NT2/D1 (cell line): ENCODE measurements at places on chromosomes 4 and X.

DNA sequence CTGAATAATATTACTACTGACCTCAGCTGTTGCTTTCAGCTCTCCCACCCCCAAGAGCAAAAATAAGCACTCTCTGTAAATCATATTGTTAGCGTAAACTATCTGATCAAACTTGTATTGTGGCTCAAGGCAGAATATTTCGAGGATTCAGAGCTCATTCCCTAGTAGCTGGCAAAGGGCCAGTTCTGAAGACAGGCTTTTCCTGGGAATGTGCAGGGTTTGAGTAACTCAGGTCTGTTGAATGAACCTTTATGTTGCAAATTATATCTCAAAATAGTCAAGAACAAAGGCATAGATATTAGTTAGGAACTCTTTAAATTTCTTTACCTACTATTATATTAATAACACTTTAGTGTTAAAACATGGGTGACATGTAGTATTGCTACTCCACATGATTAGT lies 454.9 kb downstream of the CCSER1 start:
- no peak for DNase-seq

DNA sequence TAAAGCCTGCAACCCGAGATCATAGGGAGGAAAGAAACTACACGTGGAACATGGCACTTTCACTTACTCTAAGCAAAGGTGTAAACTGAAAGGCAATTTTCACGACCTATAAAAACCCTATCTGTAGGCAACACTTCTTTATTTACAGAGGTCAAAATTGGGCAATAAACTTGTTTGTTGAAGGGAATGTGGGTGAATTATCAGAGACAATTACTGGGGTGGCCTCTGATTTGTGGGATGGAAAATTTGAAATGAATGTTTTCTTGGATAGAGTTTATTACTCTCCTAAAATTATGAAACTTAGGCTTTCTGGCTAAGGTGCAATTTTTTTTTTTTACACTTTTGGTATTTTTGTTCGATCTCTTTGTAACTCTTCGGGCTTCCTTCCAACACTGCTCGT lies 734.1 kb upstream of the TENM3 start:
- no peak for DNase-seq

- no peak for DNase-seq
These were observed 879.2 kb upstream of the INTU start for GRCh38 chr4:126753592-126753991.

GRCh38 chr4:73984736-73985527 lies 3.1 kb downstream of the PPBP start:
- peak; percentile 38 for DNase-seq

DNA sequence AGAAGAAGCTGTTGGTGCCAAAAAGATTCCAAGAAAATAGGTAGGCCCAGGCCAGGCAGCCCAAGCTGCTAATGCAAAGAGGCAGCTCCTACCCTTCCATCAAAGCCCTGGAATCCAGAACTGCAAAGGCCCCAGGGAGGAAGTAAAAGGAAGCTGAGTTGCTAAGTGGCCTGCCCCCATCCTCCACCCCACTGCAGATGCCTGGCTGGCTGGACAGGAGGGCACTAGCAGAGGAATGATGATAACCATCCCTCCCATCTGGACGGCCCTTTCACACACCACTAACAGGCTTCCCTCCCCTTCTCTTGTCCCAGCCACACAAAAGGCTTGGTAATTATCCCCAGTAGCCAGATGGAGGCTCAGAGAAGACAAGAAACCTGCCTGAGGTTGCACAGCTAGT lies 32.4 kb upstream of the PJA1 start:
- DNase-seq = no peak

DNA sequence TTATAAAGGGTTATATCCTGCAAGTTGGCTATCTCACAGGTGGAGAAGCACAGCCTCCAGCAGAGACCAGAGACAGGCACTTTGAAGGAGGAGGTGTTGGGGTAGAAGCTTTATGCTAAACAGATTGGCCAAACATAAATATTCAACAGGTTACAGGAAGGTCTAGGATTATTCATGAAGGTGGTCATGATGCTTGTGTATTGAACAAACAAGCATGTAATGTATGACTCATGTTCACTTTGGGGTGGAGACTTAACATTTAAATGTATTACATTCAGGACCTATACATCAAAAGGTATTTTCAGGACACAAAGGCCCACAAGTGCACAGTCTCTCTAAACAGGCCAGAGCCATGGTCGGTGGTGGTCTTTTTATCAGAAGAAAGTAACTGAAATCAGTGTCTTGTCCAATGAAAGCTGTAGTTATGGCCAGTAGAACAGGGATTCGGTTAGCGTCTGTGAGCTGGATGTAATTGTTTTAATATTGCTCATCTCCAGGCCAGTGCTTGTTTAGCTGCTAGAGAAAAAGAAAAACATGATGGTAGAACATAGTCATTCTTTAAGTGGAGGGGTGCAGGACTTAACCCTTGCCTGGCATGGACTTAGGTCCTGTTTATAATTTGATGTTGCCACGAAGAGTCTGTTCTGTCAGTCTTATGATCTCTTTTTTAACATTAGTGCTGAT lies 555.2 kb upstream of the PCDH10 start:
- no peak for DNase-seq

- no peak for DNase-seq
These were observed 74.8 kb downstream of the SLIT2 start for GRCh38 chr4:20326460-20326859.

DNA sequence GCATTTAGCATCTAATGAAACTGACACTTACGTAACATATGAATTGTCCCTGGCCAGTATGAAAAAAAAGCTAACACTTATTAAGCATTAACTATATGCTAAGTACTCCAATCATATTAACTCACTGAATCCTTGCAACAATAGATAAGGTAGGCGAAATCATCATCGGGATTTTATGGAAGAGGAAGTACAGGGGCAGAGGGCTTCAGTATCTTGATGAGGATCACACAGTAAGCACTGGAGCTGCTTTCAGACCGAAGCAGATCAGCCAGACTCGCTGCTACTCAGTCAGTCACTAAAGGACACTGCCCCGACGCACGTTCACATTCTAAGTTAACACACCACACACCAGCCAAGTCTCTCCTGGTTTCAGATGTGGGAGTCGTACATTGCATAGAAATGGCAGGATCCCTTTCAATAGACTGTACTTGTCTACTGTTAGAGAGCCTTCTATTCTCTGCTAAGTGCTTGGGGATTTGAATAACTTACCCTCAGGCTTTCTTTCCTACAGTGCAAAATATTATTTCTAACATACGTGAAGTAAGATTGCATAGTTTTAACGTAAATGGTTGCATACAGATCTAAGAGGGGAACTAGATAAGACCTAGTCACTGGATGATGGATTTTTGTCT lies 540.2 kb upstream of the TENM3 start:
- no peak for DNase-seq

- DNase-seq = no peak
These were observed 149.7 kb upstream of the MSX1 start for GRCh38 chr4:4709736-4710135.

DNA sequence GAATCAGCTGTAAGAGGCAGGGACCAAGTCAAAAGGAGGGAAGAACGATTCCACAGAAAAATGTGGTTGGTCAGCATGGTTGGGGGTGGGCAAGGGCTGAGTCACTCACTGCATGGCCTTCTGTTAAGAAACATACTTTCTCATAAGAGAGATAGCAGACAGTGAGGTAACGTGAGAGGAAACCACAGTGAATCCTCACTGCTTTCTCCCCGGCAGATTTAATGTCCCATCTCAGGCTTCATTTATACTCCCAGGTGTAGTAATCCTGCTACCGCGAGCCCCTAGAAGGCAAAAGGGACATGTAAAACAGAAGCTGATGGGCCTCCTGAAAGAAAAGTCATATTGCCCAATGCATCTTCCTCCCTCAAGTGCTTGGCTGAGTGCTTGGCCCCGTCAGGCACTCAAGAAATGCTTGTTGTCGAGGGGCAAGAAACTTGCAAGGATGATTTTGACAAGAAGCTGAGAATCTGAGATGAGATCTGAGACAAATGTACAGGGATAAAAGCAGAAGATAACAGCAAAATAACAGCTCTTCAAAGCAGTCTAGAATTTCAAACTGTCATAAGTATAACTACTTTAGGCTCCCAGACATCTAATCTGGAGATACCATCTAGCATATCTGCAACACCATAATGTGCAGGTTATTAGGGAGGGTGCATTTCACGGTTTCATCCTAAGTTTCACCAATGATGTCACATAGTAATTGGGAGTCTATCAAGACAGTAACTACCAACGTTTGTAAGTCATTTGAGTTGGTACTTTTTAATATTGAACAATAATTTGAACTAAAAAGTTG lies 40.2 kb downstream of the SH3KBP1 start:
- DNase-seq = no peak

GRCh38 chrX:66000628-66001272 lies 39.1 kb downstream of the VSIG4 start:
- DNase-seq = no peak

DNA sequence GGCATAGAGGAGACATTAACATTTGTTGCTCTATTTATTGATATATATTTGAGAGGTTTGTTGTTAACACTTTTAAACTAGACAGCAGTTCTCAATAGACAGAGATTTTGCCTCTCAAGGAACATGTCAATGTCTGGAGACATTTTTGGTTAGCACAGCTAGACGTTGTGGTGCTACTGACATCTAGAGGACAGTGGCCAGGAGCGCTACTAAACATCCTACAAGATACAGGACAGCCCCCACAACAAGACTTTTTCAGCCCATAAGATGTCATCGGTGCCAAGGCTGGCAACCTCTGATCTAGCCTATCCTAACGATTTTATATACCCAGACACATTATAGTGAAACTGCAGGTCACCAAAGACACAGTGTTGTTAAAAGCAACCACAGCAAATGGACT lies 18.4 kb upstream of the CTSO start:
- no peak for DNase-seq

DNA sequence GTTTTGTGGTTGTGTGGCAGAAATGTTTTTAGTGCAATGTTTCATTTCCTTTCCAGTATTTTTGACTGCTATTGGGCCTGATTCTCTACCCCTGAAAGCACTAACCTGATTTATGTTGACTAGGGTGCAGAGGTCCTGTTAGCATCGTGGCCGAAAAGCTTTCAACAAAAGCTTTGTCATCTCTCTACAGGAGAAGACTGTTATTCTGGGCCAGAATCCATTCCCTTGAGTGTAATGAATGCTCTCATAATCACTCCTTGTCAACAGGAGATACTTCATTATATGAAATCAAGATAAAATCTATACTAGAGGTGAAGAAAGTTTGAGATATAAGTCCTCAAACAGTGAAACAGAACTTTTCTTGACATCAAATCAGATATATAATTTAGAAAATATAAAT lies 195.5 kb downstream of the ZNF330 start:
- DNase-seq = no peak

DNA sequence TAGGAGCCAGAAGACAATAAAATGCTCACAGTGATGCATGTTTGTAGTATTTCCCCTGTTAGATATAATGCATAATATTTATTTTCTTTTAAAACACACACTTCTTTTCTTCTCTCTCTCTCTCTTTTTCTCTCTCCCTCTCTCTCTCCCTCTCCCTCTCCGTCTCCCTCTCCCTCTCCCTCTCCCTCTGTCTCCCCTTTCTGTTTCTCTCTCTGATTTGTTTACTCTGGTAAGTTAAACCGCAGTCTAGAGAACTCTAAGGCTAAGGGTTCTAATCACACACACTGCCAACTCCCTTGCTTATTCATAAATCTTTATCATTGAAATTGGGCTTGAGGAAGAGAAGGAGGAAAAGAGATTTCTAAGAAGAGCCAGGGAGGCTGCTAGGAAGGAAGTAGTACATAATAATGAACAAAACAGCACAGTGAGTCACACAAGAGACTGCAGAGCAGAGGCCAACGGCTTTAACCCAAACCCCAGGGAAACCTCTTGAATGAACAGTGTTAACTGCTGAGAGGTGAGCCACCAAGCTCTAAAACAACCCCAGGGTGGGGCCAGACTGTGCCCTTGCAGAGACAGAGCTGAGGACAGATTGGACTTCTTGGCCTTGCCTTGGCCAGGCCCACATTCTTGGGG lies 9.1 kb upstream of the PHOX2B start:
- no peak for DNase-seq

- no peak for DNase-seq
These were observed 3.8 kb downstream of the PLAC1 start for GRCh38 chrX:134654398-134655012.

DNA sequence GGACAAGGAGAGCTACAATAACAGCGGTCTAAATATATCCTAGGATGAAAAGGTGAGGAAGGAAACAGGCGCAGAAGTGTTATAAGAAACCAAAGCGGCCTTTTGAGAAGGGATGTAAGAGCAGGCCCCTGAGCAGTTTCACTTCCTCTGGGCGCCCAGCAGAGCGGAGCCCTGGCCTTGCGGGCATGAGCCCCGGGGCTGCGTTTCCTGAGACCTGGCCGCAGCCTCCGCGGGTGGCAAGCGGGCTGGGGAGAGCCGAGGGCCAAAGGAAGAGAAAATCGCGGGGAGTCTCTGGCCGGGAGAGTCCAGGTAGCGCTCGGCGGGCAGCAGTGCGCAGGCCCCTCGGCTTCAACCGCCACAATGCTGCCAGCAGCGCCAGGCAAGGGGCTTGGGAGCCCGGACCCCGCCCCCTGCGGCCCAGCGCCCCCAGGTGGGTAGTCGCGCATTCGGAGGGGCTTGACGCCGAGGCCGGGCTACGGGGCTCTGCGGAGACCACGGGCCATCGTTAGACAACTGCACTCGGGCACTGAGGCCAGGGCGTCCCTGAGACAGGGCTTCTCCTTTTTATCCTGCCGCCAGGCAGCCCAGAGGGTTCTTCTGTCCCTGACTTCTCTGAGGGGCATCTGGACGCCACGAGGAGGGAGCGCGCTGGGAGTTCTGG lies at the start of gene BANK1:
BANK1 (plus strand) TSS at position 210 of the 661 bp plus-strand sequence; CDS start at position 361, 151 bp downstream.
- DNase-seq = no peak

GRCh38 chr4:104429150-104429741 lies 65.4 kb downstream of the CXXC4 start:
- no peak for DNase-seq

DNA sequence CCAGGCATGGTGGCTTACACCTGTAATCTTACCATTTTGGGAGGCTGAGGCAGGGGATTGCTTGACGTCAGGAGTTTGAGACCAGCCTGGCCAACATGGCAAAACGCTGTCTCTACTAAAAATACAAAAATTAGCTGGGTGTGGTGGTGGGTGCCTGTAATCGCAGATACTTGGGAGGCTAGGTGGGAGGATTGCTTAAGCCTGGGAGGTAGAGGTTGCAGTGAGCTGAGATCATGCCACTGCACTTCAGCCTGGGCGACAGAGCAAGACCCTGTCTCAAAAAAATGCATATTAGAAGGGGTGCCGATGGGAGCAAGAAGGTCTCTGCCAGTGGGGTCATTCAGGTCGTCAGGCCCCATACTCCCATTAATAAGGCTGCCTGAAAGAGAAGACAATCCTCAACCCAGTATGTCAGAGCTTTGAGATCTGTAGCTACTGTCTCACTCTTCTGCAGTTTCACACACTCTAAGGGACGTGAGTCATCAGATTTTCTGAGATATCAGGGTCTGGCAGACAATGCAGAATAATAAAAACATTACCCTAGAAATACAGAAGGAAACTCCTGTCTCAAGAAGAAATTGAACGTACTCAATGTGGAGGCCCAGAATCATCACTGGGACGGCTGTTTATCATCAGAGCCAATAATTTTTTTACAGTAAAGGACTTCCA lies 176.7 kb upstream of the FAT1 start:
- DNase-seq = no peak

GRCh38 chr4:189988877-189989431 lies 38.1 kb downstream of the FRG2 start:
- DNase-seq = no peak

GRCh38 chrX:154761977-154762536 lies 607 bp upstream of the DKC1 start:
- DNase-seq = no peak
